ENCODE measurements at places on chromosomes 3 and 15. TPM values are rescaled to one million over a fixed set of nuclear protein-coding genes. Genes with fewer than 3 reads are reported as not detected.

GRCh38 chr3:141366285-141367037, 1.8 kb upstream of the ZBTB38 start:
- no peak for DNase-seq

DNA sequence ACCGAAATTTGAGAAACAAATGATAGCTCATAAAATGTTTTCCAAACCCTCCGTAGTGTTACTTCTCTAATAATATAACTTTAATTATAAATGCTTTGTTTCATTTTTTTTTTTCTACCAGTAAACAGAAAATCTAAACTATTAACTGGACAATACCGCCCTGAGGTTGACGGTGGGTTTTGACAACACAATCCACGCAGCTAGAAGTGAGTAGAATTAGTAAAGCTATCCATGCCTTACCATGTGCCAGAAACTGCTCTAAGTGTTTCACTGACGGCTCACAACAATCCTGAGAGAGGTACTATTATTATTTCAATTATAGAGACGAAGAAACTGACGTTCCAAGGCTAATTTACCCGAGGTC, 410 bp downstream of the NDUFAF1 start:
- DNase-seq = no peak

- DNase-seq = no peak
Measured at GRCh38 chr3:24451461-24452099, 43.1 kb downstream of the THRB start.

GRCh38 chr3:58755150-58755549, 88.6 kb upstream of the FAM3D start:
- no peak for DNase-seq

GRCh38 chr3:9514306-9514705, 39.3 kb downstream of the LHFPL4 start:
- DNase-seq = no peak

GRCh38 chr3:12707449-12707848, 43.5 kb upstream of the RAF1 start:
- DNase-seq = no peak

GRCh38 chr3:35596335-35596995, 42.9 kb upstream of the ARPP21 start:
- DNase-seq = no peak

GRCh38 chr3:88343264-88343663, 193.5 kb downstream of the C3orf38 start:
- DNase-seq = no peak

GRCh38 chr3:161221806-161222600, 892 bp downstream of the NMD3 start:
- no peak for DNase-seq

DNA sequence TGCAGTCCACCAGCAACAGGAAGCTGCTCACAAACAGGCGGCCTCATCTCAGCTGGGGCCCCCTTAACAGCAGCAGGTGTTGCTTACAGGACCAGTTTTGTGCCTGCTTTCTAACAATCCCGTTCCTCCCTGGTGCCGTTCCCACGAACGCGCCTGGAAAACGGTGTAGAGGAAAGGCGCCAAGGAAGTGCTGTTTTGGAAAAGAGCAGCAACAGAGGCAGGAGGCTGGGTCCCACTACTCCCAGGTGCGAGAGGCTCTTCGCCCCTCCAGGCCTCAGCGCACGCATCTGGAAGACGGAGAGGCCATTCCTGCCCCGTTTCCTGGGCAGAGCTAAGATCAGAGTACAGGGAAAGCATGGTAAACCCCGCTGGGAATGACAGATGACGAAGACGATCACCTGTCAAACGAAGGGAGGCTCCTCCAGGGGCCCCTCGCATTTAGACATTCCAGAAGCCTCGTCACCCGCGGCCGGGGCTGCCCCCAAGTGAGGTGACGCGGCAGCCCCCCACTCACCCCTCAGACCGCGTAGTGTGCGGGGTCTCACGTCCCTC, 603 bp downstream of the SCAPER start:
- no peak for DNase-seq

- DNase-seq = no peak
Measured at GRCh38 chr15:53833134-53833624, 73.7 kb upstream of the WDR72 start.

DNA sequence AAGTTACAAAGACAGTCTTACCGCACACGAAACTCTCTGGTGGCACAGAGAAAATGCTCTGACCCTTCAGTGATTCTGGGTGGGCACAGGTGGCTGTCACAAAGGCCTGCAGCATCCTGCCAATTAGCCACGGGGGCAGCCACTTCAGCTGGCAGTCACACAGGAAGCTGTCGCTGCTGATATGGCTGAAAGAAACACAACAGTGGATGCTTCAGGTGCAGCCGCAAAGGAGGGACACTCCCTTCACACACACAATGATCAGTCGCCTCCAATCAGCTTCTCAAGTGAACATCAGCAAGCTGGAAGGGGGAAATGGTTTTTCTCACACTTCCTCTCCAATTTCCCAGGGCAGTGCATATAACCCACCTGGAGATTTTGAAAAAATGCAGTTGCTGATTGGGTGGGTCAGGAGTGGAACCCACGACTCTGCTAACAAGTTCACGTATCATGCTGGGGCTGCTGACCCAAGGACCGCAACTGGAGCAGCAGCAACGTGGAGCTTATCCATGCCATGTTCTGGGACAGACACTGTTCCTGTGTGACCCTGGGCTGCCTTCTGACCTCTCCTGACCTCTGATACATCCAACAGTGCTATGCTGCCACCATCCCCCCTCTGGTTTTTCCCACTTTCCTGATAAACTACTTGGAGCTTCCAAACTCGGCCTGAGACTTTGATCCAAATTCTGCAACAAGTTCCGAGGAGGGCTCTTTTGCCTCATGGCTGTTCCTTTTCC, 106.6 kb downstream of the LRIG1 start:
- peak; percentile 89 for DNase-seq

DNA sequence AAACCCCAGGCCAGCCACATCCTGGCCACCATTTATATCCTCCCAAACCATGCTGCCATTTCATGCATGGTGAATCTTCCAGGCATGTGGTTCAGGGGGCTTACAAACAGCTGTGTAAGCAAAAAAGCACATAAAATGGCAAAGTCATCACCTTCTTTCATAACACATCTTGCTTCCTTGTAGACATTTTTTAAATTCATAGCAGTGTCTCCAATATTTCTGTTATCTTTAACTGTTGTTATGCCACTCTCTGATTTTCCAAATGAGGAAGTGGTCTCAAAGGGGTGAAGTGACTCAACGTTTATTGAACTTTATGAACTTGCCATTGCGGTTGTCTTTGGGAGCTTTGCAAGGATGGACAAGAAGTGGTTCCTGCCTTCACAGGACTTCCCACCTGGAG, 264.4 kb downstream of the MEX3B start:
- DNase-seq = no peak

DNA sequence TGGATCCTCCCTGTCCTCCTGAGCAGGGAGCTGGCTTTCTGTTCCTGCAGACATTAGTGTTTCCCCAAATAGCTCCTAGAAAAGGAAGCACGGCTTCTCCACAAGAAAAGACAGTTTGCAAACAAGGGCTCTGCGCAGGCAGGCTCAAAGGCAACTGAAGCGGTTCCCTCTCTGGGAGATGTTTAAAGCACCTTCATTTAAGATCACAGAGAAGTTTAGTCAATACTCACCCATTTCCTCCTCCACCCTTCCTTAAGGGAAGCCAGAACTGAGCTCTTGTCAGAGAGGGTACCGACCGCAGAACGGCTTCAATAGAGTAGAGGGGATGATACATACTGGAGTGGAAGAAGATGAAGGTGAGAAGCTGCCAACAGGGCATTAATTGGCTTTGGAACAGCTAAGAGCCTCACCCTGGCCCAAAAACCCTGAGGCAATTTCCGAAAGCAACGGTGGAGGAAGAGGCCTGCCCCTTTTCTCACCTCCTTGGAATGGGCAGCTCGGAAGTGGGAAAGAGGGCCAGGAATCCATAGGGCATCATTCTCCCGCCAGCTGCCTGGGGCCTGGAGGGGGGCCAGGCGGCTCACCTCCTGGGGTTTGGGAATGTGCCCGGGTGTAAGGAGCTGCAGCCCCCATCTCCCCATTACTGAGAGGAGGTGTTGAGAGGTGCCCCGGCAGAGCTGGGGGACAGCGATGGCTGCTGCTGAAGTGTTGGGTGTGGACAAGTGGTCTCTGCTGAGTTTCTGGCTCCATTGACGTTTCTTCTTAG, 4.8 kb upstream of the EPHB3 start:
- peak; percentile 39 for DNase-seq

DNA sequence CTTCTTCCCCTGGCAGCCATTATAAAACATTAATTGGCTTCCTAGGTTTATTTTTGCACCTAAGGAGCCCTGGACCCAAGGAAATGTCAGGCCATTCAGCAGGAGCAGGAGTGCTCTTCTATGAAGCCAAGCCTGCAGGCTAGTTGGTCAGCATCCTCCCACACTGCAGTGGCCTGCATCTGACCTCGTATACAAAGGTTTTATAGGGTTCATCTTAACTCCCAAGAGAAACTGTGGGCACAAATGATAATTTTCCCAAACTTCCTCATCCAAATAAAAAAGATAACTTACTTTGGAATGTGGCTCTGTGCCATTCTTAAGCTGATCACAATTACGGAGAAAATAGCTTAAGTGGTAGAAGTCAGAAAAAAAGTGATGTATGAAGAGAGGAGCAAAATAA, 19.4 kb downstream of the PLSCR1 start:
- DNase-seq = no peak

DNA sequence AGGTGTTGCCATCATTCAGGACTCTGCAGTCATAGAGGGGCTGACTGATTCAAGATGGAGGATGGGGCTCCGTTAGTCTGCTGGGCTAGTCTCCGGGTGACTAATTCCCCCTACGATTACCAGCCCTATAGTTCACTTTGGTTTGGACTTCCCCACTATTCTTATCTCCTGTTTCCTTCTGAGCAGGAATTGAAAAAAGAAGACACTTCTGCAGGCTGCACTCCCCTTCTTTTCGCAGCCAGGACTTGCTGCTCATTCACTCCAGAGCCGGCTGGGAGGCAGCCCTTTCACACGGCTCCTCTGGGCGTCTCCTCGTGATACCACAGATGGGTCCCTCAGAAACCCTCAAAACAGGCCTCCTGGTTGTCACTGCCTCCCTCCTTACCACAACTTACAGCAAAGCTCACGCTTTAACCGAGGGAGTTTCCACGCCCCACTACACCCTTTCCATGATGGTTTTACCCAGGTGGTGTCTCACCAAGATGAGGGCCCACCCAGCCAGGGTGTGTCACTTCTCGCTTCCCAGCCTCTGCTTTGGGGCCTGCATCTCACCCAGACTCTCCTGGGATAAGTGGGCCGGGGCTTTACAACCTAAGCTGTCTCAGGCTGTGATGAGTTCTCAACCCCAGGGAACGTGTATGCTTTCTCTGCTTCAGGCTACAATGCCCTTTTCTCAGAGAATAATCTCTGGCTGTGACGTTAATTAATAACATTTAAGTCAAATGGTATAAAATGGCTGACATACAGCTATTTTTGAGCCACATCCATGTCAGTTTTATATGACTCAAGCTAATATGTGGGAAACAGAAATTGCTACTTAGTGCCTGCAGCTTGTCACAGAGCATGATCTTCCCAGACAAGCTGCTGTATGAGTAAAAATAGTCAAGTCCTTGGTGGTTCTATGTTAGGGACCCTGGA, 11.9 kb downstream of the CX3CR1 start:
- DNase-seq = no peak

DNA sequence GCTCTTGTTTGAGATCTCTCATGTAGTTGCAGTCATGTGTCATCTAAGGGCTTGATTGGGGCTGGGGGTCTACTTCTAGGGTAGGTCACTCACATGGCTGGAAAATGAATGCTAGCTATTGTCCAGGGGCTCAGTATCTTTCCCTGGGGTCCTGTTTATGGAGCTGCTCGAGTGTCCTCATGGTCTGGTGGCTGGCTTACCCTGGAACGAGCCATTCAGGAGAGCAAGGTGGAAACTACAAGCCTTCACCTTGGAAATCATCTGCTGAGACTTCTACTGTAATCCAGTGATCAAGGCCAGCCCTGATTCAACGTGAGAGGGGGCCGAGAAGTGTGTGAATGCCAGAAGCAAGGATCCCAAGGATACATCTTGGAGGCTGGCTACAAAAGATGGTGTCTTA, 16.2 kb upstream of the RHCG start:
- DNase-seq = no peak

- DNase-seq = no peak
Measured at GRCh38 chr3:143644370-143645089, 203.7 kb downstream of the SLC9A9 start.

DNA sequence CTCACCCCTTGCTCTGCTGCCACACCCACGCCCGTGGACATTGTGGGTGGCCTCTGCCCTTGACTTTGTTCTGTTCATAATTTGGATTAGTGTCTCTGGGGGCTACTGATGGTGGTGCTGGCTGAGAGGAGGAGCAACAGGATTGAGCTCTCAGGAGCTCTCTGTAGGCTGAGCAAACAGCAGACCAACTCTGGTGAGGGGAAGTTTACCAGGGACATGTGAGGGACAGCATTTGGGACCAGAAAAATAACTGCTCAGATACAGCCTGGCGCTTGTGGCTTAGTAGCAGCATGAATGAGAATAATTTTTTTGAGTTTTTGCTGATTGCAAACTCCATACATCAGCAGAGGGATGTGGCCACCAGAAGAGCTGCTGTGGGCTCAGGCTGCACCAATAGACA, 14.8 kb downstream of the PPCDC start:
- DNase-seq = no peak

GRCh38 chr3:169665264-169666075, 2.0 kb upstream of the MECOM start:
- no peak for DNase-seq

DNA sequence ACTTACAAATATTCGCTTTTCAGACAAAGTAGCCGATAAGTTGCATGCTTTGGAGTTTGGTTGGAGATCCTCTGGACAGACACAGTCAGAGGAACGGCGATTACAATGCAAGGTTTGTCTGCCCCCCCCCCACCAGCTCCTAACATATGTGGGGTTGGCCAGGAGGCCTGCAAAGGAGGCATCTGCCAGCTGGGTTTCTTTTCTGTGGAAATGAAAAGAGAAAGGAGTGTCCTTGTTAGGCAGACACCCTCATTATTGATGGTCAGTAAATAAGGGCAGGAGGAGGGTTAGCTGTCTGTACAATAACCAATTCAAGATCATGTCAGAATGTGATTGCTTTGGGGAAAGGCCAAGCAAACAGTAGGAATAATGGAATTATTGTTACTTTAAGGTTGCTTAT, 49.1 kb downstream of the TLNRD1 start:
- DNase-seq = no peak

GRCh38 chr3:127808197-127808596, 14.1 kb downstream of the MGLL start:
- DNase-seq = no peak

DNA sequence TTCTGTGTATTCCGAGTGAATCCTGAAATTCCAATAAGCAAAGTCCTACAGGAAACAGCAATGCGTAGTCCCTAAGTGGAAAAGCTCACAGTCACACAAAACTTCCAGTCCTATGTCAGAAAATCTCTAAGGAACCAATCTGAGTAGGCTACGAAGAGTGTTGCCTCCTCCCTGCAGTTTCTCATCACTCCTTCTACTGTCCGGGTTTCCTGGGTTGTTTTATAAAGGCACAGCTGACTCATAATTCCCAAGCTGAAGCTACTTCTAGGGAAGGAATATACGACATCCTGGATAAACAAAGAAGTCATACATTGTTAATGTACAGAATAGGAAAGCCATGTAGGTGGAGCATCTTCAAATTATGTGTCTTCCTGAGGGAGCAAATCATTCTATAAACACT, 65.7 kb upstream of the RGMA start:
- DNase-seq = no peak

The KLHL18 gene
- polyA plus RNA-seq = 26.9 TPM

The C3orf85 gene
- not detected for polyA plus RNA-seq

The GOLGA6D gene
- not detected for polyA plus RNA-seq

The LIPC gene
- 0.70 TPM for polyA plus RNA-seq

The FETUB gene
- polyA plus RNA-seq = not detected

The CSTA gene
- polyA plus RNA-seq = 46.1 TPM

The SLC51B gene
- not detected for polyA plus RNA-seq

The SNTN gene
- not detected for polyA plus RNA-seq

The UBA3 gene
- polyA plus RNA-seq = 56.5 TPM

The FOXB1 gene
- polyA plus RNA-seq = 0.03 TPM
